ENCODE measurements at places on chromosomes 6 and 20. TPM values are rescaled to one million over a fixed set of nuclear protein-coding genes. Genes with fewer than 3 reads are reported as not detected.

DNA sequence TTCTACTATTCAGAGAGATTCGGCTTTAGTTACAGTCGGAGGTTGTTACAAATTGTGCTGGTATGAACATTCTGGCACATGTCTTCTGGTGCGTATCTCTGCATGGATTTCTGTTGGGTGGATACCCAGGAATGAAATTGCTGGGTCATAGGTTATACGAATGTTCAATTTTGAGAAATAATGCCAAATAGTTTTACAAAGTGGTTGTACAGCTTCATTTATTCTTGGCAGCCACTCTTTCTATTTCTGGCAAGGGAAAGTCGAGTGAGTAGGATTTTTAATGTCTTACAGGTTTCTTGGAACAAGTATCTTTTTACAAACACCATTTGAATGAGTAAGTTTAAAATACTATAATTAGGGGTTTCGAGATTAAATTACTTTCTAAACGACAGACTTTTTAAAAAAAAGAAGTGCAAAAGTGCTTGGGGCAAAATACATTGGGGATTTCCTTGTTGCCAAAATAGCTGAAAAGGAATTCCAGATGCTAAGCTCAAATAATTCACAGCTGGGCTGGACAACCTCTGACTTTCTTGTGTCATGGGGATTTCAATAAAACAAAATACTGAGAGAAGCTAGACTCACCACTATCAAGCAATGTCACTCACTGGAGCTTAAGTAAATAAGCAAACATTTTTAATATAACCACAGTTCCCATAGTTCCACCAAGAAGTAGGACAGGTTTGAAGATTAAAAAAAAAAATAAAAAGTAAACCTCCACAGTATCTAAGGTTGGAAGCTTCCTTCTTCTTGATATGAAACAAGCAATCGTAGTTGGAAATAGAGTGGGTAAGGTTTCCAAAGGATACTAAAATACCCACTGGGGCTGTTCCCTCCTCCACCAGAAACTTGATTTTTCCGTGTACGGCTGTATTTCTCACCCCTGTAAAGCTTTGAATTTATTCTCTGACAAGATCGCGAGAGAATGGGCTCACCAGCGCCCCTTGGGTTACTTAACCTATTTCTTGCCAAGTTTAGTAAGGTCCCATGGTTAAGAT is 21.6 kb upstream of the GFOD1 start:
- H3K27ac ChIP-seq, result no peak overlapping the region
- no peaks in the 10 kb centered on the region for H3K36me3 ChIP-seq
- peaks cover 5% of the 10 kb centered on the region for H3K4me1 ChIP-seq
- no peak overlapping the region for H3K4me3 ChIP-seq

The HLA-DQA2 gene
- total RNA-seq, result 51.7 TPM

The DEF6 gene
- 17.4 TPM for total RNA-seq

DNA sequence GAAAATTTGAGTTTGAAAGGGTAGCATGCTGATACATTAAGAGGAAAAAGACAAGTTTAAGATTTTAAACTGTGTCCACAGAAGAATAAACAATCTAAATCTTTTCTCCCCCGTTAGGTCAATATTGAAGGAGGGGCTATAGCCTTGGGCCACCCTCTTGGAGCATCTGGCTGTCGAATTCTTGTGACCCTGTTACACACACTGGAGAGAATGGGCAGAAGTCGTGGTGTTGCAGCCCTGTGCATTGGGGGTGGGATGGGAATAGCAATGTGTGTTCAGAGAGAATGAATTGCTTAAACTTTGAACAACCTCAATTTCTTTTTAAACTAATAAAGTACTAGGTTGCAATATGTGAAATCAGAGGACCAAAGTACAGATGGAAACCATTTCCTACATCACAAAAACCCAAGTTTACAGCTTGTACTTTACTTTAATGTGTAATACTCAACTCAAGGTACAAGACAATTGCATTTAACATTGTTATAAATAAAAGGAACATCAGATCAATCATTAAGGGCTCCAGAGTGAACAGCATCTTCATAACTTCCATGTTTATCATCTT is 10.8 kb downstream of the TCP1 start:
- peaks cover 97% of the 10 kb centered on the region for H3K36me3 ChIP-seq
- H3K27ac ChIP-seq, result no peak overlapping the region
- no peaks in the 10 kb centered on the region for H3K27me3 ChIP-seq

The MTFR2 gene
- total RNA-seq, result 1.4 TPM

GRCh38 chr6:77715588-77715987 is 62.7 kb downstream of the MEI4 start:
- H3K4me3 ChIP-seq, result no peak overlapping the region
- H3K36me3 ChIP-seq, result no peaks in the 10 kb centered on the region
- no peak overlapping the region for H3K27ac ChIP-seq
- no peaks in the 10 kb centered on the region for H3K4me1 ChIP-seq
- DNase-seq, result no peak

The TRDN gene
- not detected for total RNA-seq

DNA sequence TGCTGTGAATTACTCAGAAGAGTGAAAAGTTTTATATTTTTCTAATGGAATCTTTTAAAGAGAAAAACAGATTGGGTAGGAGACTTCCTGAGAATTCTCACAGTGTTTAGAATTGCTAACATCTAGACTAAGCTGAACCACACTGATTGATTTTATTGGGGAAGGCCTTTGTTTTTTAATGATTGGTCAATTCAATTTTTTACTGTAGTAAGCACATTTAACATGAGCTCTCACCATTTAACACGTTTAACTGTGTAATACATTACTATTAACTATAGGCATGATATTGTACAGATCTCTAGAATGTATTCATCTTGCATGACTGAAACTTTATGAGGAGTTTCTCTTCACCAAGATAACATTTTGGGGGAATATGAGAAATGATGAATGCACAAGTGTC is 987.3 kb downstream of the PHF3 start:
- H3K27me3 ChIP-seq, result no peaks in the 10 kb centered on the region
- H3K4me1 ChIP-seq, result no peaks in the 10 kb centered on the region
- no peaks in the 10 kb centered on the region for H3K36me3 ChIP-seq
- DNase-seq, result no peak

- DNase-seq, result no peak
- no peaks in the 10 kb centered on the region for H3K27me3 ChIP-seq
- H3K4me1 ChIP-seq, result peaks cover 21% of the 10 kb centered on the region
- no peak overlapping the region for H3K4me3 ChIP-seq
- H3K27ac ChIP-seq, result no peak overlapping the region
These were observed 11.1 kb downstream of the CSNK2A1 start for GRCh38 chr20:532530-532929.

GRCh38 chr6:157724960-157725741 is 97.9 kb upstream of the SNX9 start:
- H3K4me1 ChIP-seq, result no peaks in the 10 kb centered on the region
- no peaks in the 10 kb centered on the region for H3K36me3 ChIP-seq
- no peak overlapping the region for H3K4me3 ChIP-seq
- H3K27ac ChIP-seq, result no peak overlapping the region
- no peak for DNase-seq
- no peaks in the 10 kb centered on the region for H3K27me3 ChIP-seq

The POU3F2 gene
- not detected for total RNA-seq

All from upper lobe of right lung (tissue), 1 donor.